ENCODE measurements at places on chromosomes 16 and 17. TPM values are rescaled to one million over a fixed set of nuclear protein-coding genes. Genes with fewer than 3 reads are reported as not detected.

The KRT9 gene
- not detected for total RNA-seq

The CDK5R1 gene
- total RNA-seq = 7.2 TPM

DNA sequence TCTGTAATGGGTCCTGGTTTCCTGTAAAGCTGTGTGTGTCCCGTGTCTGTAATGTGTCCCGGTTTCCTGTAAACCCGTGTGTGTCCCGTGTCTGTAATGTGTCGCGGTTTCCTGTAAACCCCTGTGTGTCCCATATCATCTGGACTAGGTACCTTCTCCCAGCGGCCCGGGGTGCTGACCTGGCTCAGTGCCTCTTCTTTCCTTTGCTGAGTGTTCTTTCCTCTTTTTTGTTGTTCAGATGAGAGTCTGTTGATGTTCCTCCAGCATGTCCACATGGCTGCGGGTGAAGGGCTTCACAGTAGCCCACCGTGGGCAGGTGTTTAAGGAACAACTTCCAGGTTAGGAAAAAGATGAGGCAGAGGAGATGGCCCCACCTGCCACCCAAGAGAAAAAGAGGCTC lies 46.6 kb upstream of the GNG13 start:
- DNase-seq = no peak
- no peak overlapping the region for H3K27ac ChIP-seq
- H3K27me3 ChIP-seq = no peaks in the 10 kb centered on the region
- no peak overlapping the region for H3K4me3 ChIP-seq
- no peaks in the 10 kb centered on the region for H3K4me1 ChIP-seq

DNA sequence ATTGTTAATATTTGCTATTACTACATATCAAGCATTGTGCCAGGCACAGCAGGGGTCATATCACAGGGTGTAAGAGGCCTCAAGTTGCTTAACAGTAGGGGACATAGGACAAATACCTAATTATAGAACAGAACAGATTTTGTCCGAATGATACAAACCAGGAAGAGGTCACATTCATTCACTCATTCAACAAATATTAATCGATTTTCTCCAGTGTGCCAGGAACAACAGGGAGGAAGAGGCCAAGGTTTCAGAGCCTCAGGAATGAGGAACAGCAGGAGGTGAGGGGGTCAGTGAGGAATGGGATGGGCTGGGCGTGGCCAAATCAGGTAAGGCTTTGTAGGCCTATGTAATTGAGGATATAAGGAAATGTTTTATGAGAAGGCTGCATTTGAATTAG lies 11.2 kb upstream of the CHST4 start:
- H3K4me1 ChIP-seq = no peaks in the 10 kb centered on the region
- H3K36me3 ChIP-seq = no peaks in the 10 kb centered on the region
- H3K27ac ChIP-seq = no peak overlapping the region

- peaks cover 61% of the 10 kb centered on the region for H3K4me1 ChIP-seq
- no peaks in the 10 kb centered on the region for H3K36me3 ChIP-seq
- no peaks in the 10 kb centered on the region for H3K27me3 ChIP-seq
- H3K27ac ChIP-seq = peak overlapping the region; percentile 89
- peak; percentile 90 for DNase-seq
These were observed 93.1 kb downstream of the XYLT1 start for GRCh38 chr16:17377360-17378324.

GRCh38 chr17:53607475-53607874 lies 215.3 kb upstream of the KIF2B start:
- H3K4me1 ChIP-seq = no peaks in the 10 kb centered on the region
- H3K27me3 ChIP-seq = no peaks in the 10 kb centered on the region
- no peak overlapping the region for H3K27ac ChIP-seq
- no peak overlapping the region for H3K4me3 ChIP-seq

Measured in B cell (primary cell).